ENCODE measurements at places on chromosomes 16 and 17. TPM values are rescaled to one million over a fixed set of nuclear protein-coding genes. Genes with fewer than 3 reads are reported as not detected.

DNA sequence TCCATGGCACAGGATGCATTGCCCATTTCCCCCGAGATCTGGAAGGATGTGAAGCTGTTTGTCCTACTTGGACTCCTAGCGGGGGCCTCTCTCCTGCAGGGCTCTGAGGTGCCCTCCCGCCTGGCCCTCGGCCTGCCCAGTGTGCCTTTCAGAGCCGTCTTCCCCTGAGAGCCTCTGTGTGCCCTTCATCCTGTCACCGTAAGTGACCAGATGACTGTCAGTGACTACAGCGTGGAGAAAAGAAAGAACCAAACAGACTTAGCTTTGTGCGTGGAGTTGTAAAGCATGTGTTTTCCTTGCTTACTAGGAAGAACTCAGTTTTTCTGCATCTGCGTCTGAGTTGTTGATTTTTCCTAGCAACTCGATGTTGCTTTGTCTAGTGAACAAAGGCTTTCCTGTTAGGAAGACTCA, 56.1 kb downstream of the BANP start:
- no peak for DNase-seq

MT1F gene
- 36.7 TPM for total RNA-seq

ABCC12 gene
- not detected for total RNA-seq

GRCh38 chr17:42431758-42432161, 8.7 kb upstream of the CAVIN1 start:
- DNase-seq: no peak
